Mammary epithelial cell (primary cell): ENCODE measurements at places on chromosomes 3 and 15. TPM values are rescaled to one million over a fixed set of nuclear protein-coding genes. Genes with fewer than 3 reads are reported as not detected.

The TPRG1 gene
- polyA plus RNA-seq = 1.00 TPM

DNA sequence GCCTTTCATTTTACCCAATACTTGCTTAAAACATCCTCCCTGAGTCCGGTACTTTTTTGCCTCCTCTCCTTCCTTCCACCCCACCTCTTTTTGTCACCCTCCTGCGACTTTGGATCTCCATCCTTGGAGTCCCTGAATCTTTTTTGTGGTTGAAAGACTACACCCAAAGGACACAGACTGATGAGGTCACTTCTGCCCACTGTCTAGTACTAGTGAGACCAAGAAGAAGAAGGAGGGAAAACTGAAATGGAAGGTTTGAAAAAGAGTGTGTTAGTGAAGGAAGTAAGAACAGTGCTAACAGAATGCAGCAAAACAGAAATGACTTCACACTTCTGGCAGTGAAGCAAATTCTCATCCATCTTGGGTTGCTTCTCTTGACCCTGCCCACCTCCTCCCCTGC, 6.6 kb downstream of the B3GNT5 start:
- DNase-seq = no peak

The MKRN3 gene
- polyA plus RNA-seq = not detected

DNA sequence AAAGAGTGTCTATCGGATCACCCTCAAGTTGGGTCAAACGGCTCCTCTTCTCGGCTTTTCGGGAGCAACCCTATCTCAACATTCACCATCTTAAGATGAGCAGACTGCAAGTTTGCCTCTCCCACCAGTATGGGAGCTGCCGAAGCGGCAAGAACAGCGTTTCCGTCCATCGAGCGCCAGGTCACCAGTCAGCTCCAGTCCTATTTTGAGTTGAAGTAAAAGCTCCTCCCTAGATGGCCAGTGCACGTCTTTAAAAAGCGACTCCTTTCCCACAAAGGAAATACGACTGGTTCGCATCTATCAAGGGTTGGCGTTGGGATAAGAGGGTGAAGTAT, 369 bp upstream of the U2SURP start:
- no peak for DNase-seq

The KBTBD12 gene
- not detected for polyA plus RNA-seq

The MB21D2 gene
- polyA plus RNA-seq = 4.7 TPM

DNA sequence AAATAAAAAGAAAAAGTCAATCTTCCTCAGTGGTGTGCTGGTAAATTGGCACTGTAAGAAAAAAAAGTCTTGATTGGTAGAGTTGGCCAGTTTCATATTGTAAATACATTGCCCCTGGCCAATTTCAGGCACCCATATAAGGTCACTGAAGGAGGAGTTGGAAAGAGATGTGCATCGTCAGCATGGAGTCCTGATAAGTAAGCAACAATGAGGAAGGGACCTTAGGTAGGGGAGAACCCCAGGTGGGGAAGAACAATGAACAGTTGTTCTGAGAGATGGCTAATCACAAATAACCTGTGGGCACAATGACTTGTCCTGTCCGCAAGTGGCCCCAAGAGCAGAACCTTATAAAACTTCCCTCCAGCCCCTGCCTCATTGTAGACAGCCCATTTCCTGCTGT, 8.6 kb upstream of the CYP8B1 start:
- DNase-seq = peak; percentile 75

GRCh38 chr3:33919312-33920120, 121.1 kb downstream of the PDCD6IP start:
- no peak for DNase-seq

DNA sequence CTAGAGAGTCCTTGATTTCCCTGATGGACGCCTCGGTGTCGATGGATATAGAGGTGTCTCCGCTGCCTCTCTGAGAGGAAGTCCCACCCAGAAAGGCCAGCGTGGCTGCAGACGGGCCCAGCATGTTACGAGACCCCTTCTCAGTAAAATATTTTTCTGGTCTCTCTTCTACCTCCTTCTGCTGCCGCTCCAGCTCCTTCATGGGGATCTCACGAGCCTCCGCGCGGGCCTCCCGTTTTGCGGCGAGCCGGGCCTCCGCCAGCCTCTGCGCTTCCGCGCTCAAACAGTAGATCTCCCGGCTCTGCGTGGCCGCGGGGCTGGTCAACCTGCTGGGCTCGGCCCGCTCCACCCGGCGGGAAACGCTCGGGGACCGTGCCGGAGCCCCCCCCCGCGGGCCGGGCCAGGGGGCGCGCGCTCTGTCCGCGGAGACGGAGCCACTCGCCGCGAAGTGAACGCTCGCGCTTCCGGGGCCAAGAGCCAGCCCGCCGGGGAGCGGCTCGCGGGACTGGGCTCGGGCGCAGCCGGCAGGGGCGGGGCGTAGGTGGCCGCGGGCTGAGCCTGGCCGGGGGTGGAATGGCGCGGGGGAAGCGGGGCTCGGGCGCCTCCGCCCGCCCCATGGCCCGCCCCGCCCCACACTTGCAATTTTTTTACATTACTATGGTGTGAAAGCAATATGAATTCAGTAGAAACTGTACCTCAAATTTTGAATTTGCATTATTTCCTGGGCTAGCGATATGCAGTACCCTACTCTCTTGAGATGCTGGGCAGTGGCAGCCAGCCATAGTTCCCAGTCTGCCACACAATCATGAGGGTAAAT, 10.2 kb upstream of the KCNMB3 start:
- peak; percentile 56 for DNase-seq

DNA sequence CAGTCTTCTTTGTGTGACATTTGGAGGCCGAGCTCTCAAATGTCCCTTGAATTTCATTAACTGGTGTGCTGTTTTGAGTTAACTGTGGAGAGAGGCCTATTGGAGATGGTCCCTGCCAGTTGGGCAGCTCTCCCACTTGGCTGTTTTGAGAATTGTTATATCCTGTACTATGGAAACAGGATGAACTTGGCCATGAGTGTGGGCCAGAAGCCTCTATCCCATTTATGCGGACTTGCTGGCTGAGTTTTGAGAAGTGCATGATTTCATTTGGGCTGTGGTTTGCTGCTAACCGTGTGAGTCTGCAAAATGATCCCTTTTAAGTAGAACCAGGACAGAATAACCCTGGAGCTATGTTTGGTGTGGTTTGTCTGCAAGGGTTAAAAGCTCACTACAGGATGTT, 366.0 kb downstream of the PTPRG start:
- DNase-seq = peak; percentile 48

DNA sequence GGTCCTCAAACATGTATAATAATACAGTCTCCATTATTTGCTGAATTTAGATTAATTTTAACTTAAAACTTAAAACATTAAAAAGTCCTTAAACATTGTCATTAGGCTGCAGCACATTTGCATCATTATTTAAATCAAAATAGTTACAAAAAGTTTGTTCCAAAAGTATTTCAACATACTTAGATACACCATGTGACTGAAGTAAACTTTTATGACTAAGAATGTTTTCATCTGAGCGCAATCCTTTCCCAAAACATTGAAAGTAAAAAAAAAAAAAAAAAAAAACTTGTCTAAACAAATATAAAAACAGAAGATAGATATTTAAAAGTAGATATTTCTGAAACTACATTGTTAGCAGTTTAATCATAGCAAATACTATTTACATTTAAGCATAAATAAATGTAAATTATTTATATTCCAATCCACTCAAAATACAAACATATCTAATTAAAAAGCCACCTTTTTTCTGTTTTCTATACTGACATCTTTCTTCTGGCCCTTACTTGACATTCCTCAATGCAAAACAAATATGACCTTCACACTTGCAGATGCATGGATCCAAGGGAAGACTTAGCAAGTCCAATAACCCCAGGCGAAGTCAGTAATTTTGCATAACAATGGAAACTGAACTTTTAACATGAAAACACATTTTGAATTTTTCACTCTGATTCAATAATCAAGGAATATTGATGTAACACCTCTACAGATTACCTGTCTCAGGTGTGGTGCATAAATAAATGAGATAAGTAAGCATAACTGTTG, 10.3 kb downstream of the FAM227B start:
- no peak for DNase-seq

The PLSCR5 gene
- not detected for polyA plus RNA-seq

The CNTN3 gene
- 11.9 TPM for polyA plus RNA-seq

DNA sequence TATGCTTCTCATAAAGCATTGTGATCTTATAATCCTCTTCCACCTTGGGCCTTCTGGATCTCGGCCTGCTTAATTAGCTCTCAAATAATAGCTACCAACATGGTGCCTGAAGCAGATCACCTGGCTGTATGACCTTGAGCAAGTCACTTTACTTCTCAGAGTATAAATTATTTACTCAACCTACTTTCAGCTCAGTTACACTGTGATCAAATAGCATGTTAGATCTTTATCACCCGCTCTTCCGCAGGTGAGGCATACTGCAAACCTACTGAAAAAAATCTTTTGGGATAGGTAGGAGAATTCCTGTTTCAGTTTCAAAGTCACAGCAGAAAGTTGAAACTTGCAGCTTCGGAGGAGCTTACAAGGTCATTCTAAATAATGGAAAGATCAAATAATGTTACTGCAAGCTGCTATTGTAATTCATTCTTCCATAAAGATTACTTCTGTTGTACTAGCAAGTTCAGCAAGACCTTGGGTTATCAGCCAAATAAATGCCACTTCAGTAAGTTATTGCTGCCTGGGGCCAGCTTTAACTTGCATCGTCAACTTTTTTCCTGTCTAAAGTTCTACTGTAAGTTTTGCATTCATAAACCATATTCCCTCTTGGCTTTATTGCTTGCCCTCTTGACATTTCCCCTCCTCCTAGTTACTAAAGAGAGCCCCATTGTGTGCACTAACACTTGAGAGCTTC, 268.4 kb upstream of the ATP11B start:
- DNase-seq = no peak

- peak; percentile 12 for DNase-seq
These were observed 46.9 kb downstream of the NR1D2 start for GRCh38 chr3:23991683-23992628.

GRCh38 chr3:32960404-32961170, 9.1 kb downstream of the CCR4 start:
- DNase-seq = no peak

The PTH1R gene
- not detected for polyA plus RNA-seq

GRCh38 chr3:87088430-87088992, 97.6 kb upstream of the VGLL3 start:
- no peak for DNase-seq

- DNase-seq = no peak
These were observed 53.5 kb downstream of the MAGEF1 start for GRCh38 chr3:184658223-184658928.

DNA sequence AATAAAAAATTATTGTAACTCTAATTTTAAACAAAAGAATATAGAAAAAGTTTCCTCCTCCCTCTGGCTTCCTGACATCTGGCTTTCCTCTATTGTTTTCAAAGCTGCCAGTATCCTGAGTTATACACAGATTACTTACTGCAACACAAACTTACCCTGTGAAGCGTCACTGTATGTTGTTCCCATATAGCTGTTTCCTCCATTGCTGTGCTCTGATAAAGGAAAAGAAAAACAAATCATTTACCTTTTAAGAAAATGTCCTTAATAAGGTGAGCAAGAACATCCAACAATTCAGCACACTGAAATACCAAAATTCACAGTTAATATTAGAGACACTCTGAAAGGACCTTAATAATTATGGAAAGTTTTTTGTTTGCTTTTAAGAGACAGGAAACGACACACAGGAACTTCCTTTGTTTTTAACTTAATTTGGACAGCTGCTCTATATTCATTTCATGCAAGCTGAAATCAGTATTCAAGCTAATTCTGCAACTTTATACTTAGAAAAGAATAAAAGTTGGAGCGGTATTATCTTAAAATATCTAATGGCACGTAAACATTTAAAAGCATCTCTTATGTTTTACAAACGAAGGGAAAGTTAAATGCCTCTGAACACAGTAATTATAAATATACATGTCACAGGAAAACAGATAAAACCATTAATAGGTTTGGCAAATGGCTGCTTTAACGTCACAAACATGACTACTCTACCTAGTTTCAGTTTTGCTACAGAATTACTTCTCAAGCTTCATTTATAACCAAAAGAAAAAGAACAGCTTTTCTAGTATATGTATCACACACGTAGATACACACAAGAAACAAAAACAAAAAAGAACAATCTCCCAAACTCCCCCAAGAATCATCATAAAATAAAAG, 21.5 kb downstream of the TJP1 start:
- DNase-seq = no peak

The CYP1A2 gene
- polyA plus RNA-seq = not detected

The LRRC34 gene
- 0.40 TPM for polyA plus RNA-seq

GRCh38 chr3:123571264-123571972, 13.4 kb downstream of the HACD2 start:
- DNase-seq = no peak

- peak; percentile 24 for DNase-seq
These were observed 7.7 kb downstream of the SELENOT start for GRCh38 chr3:150610785-150611184.

The C15orf61 gene
- polyA plus RNA-seq = 1.9 TPM

The SLC28A2 gene
- polyA plus RNA-seq = not detected

The ASB14 gene
- not detected for polyA plus RNA-seq
